ENCODE measurements at places on chromosomes 1 and 21.

DNA sequence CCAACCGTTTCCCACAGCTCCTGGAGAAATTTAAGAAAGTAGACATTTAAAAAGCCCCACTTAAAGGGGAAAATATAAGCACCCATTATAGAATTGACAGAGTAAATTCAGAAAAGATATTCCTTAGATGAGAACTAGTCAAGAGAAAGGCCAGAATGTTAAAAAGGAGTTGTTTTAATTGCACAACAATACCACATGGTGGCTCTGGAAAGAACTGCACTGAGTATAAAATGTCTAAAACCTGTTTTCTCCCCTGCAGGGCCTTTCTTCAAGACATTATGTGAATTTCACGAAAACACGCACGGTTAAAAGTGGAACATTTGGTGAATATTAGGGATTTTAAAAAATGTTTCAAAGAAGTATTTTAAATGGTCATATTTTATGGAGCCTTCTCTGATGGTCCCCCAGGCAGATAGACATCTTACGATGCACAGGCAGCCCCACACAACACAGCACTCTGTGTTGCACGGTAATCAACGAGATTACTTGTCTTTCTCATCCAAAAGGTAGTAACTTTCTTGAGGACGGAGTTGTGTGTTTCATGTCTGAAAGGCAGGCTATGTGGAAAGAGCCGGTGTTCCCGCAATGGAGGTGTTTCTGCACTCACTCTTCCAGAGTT, 101.9 kb downstream of the PRRX1 start:
- DNase-seq: no peak

- DNase-seq: no peak
Observed at GRCh38 chr1:27548858-27549719, 54.9 kb downstream of the AHDC1 start.

DNA sequence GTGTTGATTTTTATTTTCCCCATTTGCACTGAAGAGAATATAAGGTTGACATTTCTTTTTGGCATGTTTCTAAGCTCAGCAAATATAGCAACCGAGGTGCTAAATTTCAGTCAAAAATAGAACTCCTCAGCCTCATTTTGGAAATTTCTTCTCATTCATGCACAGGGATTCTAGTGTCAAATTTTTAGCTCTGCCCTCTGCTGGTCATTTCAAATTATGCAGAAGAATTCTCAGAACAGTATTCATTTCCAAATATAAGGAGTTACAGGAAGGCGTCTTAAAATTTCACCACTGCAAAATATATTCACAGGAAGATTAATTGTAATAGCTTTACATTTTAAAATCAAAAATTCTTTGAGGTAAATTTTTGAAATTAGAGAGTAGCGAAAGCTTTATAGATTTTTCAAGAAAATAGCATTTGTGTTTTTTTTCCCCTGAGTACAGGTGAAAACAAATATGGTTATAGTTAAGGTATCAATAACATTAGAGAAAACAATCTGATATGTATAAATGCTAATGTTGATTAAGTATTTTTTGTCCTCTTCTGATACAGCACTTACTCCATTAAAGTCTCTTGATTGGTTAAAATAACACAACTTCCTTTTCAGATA, 57.9 kb downstream of the FMN2 start:
- no peak for DNase-seq

GRCh38 chr1:89890085-89890752, 69.4 kb downstream of the LRRC8D start:
- no peak for DNase-seq

DNA sequence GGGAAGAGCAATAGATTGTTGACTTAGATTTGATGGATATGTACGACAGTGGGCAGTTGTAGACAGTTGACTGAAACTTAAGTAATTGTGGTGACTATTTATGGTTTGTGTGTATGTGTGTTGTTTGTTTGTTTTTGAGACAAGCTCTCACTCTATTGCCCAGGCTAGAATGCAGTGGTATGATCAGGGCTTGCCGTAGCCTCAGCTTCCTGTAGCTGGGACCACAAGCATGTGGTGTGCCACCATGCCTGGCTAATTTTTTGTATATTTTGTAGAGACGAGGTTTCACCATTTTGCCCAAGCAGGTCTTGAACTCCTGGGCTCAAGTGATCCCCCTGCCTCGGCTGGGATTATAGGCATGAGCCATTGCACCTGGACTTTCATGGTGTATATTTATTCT, 9.8 kb downstream of the SDHC start:
- no peak for DNase-seq

DNA sequence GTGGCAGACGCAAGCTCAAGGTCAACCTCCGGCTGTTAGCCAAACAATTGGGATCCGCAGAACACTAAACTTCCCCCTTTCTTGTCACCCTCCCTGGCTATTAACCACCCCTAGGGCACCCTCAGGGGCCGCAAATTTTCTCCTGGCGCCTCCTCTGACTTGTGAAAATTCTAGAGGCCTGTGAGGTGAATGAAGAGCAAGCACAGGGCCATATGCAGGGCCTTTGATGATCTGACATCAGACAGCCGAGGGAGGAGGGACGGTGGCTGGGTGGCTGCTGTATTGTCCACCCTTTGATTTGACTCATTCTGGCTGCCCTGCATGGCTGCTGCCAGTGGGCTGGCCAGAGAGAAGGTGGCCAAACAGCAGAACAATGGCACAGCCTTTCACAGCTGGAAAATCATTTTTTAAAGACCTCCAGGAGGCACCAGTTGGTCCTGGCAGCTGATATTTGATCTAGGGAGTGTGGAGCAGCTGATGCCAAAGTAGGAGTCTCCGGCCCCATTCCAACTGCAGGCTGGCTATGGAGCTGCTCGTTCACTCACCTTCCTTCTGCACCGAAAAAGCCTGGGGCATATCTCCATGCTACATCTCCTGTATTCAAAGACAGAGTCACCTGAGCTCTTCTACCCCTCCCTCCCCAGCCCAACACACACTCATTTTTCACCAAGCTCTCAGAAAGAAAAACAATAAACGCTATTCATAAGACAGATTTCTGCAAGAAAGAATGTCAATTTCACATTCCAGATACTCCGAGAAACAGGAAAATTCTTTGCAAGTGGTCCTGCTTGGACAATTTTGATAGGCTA, 44.9 kb upstream of the BARHL2 start:
- no peak for DNase-seq

GRCh38 chr1:223421676-223422075, 28.5 kb downstream of the CCDC185 start:
- no peak for DNase-seq

GRCh38 chr1:163444665-163445064, 122.9 kb downstream of the NUF2 start:
- no peak for DNase-seq

DNA sequence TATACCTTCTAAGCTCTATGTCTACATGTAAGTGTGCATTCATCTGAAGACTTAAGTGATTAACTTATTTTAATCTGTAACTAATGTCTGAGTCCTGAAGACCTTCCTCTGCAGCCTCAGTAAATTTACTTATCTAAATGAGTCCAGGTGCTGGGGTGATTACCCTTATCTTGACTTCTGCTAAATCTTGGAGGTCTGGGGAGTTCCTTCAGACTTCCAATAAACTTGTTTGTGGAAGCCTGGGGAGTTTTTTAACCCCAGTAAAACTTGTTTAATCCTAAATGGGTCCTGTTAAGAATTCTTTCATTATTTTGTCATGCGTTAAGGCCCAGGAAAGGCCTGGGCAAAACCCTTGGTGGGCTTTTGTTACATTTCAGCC, 37.0 kb downstream of the RSPH1 start:
- no peak for DNase-seq

- DNase-seq: no peak
Observed at GRCh38 chr21:46114963-46115362, 17.1 kb downstream of the COL6A2 start.

GRCh38 chr1:6029351-6029750, 16.3 kb upstream of the KCNAB2 start:
- DNase-seq: no peak

DNA sequence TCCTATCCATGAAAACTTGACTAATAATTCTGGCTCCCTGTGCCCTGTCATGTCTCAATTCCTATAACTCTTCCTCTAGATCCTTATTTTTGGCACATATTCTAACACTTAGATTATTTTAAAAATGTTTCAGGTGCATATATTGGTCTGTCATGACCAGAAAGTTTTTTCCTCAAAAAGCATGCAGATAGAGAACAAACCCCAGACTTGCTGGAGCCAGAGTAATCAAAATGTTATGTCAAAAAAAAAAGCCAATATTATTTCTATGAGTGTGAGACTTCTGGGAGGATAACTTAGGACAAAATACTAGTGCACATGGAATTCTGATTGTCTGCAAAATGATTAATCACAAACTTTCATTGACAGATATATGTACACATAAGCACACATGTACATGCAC, 135.1 kb upstream of the MROH9 start:
- no peak for DNase-seq

DNA sequence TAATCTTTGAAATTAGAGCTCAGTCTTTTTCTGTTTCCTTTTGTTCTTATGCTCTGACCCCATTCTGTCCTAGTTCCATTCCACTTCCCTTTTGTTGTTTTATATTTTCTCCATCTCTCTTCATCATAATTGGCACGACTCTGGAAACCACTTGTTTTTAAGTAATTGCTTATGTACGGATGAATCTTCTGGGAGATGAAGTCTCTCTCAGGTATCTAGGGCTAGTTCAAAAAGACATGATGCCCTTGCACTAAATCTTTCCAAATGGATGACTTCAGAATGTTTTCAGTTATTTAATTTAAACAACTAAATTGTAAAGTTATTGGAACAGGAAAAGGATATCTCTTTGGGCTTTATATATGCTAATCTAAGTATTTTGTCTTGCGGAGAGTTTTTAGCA, at the start of gene OR6F1:
TSS of gene OR6F1 (minus strand) at position 101 of the 400 bp plus-strand sequence. CDS start 3,891 bp downstream, outside the sequence.
- no peak for DNase-seq

DNA sequence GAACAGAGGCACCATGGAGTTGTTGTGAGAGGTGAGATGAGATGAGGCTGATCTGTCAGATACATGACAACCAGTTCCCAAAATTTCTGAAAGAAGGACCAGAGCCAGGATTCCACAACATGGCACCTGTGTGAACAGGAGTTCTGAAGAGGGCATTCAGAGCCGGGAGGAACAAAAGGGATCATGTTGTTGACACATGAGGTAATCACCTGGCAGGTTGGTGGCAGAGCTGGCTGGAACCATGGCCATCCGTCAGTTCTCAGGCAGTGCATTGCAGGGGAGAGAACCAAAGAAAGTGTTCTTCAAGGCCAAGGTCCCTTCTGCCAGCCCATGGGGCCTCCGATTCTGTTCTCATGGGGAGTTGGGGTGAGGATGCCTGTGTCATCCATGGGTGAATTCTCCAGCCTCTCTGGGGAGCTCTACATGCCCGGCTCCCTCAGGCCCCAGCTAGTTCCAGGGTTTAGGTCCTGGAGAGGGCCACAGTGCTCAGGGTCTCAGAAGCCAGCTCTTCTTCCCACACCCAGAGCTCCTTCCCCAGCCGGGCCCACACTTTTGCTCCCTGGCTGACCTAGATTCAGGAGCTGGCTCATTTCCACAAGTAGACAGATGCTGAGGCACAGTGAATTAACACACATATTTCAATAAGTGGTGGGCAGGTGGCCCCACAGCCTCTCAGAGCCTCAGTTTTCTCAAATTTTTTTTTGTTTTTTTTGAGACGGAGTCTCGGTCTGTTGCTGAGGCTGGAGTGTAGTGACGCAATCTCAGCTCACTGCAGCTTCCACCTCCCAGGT, 49.1 kb upstream of the CTPS1 start:
- DNase-seq: no peak

GRCh38 chr1:56434740-56435139, 144.6 kb downstream of the PLPP3 start:
- DNase-seq: no peak

GRCh38 chr1:47776667-47777131, 220.5 kb downstream of the TRABD2B start:
- no peak for DNase-seq

GRCh38 chr1:203182387-203182953, 4.0 kb downstream of the CHI3L1 start:
- no peak for DNase-seq

DNA sequence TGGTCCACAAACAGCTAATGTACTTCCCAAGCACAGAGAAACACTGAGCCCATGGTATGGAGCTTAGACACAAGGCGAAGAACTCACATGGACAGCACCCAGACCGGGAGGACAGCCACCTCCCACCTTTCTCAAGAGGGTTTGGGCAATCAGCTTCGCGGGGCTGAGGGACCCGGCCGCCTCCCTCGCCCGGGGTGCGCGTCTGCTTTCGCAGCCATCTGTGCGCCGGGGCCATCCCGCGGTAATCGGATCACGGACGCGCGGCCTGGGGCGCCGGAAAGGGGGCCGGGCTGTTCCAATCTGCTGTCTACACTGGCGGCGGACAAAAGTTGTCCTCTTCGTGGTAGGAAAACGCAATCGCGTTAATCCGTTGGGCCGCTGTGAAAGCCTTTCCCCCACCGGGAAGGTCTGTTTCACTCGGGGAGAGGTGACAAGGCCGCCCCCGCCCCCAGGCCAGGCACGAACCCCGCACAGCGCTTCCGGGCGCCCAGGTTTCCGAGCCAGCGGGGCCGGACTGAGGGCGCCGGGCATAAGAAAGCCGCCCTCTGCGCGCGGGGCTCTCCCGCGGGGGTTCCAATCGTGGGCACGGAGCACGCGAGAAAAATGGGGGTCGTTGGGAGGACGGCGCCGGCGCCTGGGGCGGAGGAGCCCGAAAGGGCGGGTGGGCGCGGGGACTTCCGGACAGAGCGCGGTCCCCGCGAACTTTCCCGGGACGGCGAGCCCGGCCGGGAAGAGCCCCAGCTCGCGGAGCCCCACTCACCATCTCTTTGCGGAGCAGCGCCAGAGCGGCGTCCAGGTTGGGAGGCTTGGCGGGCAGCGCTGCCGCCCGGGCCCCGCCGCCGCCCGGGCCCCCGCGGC, 664 bp downstream of the FAM89A start:
- DNase-seq: no peak

DNA sequence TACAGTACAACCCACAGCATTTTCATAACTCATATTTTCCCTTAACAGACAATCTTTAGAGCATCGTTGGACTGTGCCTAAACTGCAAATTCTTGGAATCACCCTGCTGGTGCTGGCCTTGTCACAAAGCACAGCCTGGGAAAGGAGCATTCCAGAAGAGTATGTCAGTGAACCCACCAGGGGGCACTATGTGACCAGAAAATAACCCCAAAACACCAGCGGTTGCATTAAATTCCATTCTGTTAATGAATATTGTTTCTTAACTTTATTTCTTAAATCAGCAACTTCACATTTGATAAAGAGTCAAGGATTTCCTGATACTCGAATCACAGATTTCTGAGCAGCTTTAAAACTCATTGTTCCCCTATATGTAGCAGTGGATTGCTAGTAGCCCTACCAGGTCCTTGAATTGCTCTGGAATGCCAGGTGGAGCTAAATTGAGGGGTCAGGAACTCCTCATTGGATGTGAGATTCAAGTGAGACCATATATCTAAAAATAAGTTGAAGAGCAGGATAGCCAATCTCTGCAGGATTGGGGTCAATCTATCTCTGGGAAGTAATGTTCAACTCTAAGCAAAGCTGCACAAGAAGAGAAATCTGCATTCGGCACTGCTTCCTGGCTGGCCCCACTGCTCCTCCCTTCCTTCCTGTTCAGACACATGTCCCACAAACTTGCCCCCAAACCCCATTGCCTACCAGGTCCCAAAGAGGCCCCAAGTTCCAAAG, 12.7 kb upstream of the RAB4A start:
- peak; percentile 44 for DNase-seq
